ENCODE measurements at places on chromosomes 2 and 18. TPM values are rescaled to one million over a fixed set of nuclear protein-coding genes. Genes with fewer than 3 reads are reported as not detected.

The RAX gene
- not detected for total RNA-seq

The CCDC148 gene
- 0.14 TPM for total RNA-seq

The CFAP221 gene
- not detected for total RNA-seq

The OTOS gene
- total RNA-seq: not detected

The RNF152 gene
- 0.43 TPM for total RNA-seq

The ANKRD29 gene
- total RNA-seq: not detected

The LYPD6 gene
- total RNA-seq: not detected

The RPRM gene
- total RNA-seq: not detected

The FBXO48 gene
- total RNA-seq: 0.87 TPM

The DYSF gene
- 0.25 TPM for total RNA-seq

The CDCA7 gene
- 23.1 TPM for total RNA-seq

The IMPA2 gene
- 11.4 TPM for total RNA-seq

The HRH4 gene
- not detected for total RNA-seq
